ENCODE measurements at places on chromosomes 16 and 17.

GRCh38 chr17:1957037-1957436 lies 68.1 kb downstream of the RTN4RL1 start:
- DNase-seq = no peak

DNA sequence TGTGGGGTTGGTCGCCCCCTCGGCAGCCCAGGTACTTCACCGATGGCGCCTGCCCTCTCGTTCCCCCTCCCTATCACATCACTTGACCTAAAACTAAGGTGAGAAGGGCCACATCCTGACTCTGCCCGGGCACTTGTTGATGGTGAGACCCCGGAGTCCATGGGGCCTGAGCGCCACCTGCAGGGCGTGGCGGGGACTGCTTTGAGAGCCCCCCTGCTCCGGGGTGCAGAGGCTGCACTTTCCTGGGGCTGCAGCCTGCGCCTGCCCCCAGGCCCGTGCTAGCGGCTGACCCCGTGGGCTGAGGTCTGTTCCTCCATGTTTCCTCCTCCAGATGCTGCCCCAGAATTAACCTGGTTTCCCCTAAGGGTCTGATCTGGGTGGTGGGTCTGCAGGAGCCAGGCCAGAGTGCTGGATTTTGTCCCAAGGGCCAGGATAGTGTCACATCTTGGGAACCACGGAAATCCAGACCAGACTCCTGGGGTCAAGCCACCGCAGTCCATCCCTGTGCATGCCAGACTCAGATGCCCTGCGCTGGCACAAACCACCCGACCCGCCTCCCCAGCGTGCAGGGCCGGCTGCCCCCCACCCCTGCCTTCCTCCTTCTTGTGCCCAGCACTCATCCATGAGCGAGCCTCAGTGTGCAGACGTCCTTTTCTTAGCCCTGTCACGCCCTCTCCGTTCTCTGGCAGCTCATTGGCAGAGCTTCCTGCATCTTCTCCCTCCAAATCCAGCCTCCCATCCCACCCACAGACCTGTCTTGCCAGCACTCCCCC lies 2.7 kb downstream of the NDUFAF8 start:
- peak; percentile 84 for DNase-seq

DNA sequence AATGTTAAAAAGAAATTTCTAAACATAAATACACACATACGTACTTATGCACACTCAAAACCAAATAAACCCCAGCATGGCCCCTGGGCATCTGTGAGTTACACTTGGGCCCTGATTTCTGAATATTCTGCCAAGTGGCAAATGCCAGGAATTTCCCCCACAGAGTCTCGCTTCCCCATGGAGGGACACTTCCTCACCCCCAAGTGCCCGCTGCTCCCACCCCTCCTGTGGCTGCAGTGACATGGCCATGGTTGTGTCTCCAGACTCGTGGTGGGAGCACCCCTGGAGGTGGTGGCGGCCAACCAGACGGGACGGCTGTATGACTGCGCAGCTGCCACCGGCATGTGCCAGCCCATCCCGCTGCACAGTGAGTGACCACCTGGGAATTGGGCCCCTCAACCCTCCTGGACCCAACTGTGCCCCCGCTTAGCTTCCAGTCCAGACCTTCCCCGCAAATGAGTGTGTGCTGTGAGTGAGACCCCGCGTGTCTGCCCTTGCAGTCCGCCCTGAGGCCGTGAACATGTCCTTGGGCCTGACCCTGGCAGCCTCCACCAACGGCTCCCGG lies 4.0 kb downstream of the ITGAD start:
- DNase-seq = no peak

DNA sequence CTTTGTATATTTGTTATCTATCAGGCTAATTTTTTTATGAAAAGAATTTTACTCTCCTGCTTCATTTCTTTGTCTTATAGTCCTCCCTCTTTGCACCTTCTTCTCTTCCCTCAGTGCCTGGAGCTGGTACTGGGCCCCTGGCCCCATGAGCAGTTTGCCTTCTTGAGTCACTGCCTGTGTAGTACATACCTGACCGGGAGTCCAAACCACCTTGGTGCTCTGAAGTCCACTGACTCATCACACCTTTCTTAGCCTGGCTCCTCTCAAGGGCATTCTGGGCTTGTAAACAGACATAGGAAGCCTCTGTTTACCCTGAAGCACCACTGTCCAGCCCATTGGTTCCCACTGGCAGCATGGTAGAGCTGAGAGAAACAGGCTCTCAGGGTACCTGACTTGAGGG lies 11.0 kb upstream of the TACO1 start:
- no peak for DNase-seq

DNA sequence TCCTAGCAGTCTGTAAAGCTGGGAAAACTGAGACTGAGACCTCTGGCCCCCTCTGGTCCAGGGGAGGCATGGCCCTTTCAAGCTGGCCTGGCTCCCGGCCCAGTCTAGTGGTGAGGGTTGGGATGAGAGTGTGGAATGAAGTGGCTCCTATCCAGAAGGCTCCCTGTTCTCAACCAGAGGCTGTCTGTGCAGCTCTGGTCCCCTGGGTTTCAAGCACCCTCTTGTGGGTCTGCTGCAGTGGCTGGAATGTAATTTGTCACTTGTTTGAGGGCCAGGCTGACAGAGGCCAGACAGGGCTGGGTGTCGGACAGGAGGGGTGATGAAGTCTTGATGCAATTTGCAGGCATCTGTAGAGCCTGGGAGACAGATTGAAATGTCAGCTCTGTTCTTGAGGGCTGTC lies 22.1 kb upstream of the PHF12 start:
- no peak for DNase-seq

- DNase-seq = peak; percentile 60
These were observed at the start of gene TOM1L1 for GRCh38 chr17:54900457-54901229. Gene TOM1L1 (plus strand): TSS chr17:54900852. CDS start chr17:54900866, 14 bp downstream.

DNA sequence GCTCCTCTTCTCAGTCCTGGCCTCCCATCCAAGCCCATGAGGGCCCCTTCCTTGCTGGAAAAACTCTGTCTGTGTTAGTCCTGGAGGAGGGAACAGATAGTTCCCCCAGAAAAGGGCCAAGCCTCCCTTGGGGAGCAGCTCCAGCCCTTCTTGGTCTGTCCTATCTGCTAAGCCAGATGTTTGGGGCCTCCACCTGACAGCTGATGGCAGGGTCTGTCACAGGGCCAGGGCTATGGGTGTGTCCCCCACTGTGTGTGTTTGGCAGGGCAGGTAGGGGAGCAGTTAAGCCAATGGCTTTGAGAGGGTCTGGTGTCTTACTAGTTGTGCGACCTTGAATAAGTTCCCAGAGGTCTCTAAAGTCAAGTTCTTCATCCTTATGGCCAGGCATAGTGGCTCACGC lies 13.6 kb upstream of the SLC4A1 start:
- DNase-seq = no peak

- DNase-seq = no peak
These were observed 7.4 kb downstream of the SCARF1 start for GRCh38 chr17:1638171-1638590.

GRCh38 chr17:40457964-40458791 lies 14.9 kb downstream of the IGFBP4 start:
- no peak for DNase-seq

GRCh38 chr16:88878967-88879787 lies 12.7 kb upstream of the PABPN1L start:
- no peak for DNase-seq

GRCh38 chr16:81665588-81665987 lies 113.5 kb upstream of the PLCG2 start:
- no peak for DNase-seq

DNA sequence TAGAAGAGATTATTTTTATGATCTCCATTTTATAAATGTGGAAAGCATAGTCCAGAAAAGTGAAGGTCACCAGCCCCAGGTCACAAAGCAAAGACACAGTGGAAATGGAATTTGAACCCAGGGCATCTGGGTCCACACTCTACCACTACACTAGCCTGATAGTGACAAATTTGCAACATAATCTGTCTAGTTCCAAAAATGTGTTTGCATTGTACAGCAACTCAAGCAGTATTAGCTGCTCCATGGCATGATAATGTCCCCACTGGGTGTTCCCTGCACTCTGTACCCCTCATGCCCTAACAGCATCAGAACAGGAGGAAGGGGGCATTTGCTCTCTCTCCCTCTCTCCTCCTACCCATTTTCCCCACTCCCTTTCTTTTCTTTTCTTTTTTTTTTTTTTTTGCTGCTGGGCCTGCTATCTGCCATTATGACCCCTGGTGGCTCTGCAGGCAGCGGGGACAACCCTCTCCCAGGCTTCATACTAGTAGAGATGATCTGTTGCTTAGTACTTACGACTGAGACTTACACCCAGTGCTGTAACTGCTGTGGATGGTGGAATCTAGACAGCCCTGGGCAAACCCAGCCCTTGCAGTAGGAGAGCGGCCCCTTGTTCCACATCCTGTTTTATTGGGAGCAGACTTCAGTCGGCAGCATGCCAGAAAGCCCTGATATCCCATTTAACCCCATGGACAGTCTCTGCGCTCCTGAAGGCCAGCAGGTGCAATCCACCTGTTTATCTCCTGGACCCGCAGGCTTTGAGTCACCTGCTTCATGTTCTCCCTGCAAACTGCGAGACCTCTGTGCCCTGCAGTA lies 306.3 kb downstream of the SOX9 start:
- no peak for DNase-seq

- no peak for DNase-seq
These were observed 5.4 kb downstream of the NPLOC4 start for GRCh38 chr17:81631482-81631881.

GRCh38 chr17:36949461-36949927 lies 740 bp downstream of the AATF start:
- DNase-seq = no peak

DNA sequence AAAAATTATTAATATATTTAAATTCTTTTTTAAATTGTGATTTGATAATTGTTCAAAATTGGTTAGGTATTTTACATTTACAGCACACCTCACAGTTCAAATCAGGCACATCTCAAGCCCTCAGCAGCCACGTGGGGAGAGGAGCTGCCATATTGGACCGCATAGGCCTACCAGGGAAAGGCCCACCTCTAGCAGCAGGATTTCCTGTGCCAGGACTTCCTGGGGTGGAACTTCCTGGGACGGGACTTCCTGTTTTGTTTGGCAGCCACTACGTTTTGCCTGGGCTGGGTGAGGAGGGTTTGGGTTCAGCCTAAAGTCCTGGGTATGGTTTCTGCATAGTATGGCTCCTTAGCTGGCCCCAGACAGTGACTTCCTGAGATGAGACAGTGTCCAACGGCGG lies 298.5 kb upstream of the FOXF1 start:
- DNase-seq = no peak

GRCh38 chr16:65384441-65384840 lies 262.6 kb upstream of the CDH11 start:
- no peak for DNase-seq

GRCh38 chr16:35797811-35798210 lies 2338.4 kb downstream of the TP53TG3F start:
- DNase-seq = no peak

GRCh38 chr17:13735444-13735843 lies 133.7 kb upstream of the HS3ST3A1 start:
- no peak for DNase-seq

GRCh38 chr17:65017207-65017774 lies 39.2 kb downstream of the GNA13 start:
- no peak for DNase-seq

GRCh38 chr16:85554889-85555718 lies 58.0 kb upstream of the GSE1 start:
- DNase-seq = peak; percentile 82

DNA sequence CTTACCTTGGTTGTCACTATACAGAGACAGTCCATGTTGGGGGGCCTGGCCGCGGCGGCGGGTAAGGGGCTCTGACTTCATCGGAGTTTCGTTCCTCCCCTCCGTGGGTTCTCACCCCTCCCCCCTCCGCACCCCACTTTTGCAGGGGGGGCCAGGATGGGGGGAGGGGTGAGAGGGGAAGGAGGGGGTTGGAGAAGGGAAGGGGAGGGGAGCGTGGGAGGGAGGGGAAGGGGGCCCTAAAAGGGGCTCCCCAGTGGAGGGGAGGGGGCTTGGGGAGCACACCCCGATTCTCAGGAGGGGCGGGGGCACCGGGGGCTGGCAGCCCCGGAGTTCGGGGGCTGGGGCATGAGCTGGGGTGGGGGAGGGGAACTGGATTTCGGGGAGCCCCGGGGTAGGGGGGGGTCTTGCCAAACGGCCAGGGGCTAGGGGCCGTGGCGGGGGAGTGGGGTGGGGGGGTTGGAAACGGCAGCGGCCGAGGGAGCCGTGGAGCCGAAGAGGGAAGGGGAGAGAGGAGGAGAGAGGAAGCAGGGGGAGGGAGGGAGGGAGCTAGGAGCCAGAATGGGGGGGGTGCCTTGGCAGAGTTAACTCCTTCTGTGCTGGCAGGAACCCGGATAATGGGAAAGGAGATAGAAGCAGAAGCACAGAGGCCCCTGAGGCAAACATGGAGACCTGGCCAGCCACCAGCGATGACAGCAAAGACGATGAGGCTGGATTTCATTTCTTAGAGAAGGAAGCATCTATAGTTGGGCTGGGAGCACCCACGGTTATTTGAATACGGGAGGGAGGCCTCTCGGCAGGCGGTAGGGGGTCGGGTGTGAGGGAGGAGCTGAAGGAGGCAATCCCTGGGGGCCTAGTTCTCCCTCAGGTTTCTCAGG lies 2.3 kb downstream of the DLG4 start:
- peak; percentile 70 for DNase-seq

- DNase-seq = no peak
These were observed 12.2 kb downstream of the C16orf95 start for GRCh38 chr16:87304951-87305350.

- DNase-seq = peak; percentile 37
These were observed 86.7 kb downstream of the TIMM22 start for GRCh38 chr17:1083451-1084187.

DNA sequence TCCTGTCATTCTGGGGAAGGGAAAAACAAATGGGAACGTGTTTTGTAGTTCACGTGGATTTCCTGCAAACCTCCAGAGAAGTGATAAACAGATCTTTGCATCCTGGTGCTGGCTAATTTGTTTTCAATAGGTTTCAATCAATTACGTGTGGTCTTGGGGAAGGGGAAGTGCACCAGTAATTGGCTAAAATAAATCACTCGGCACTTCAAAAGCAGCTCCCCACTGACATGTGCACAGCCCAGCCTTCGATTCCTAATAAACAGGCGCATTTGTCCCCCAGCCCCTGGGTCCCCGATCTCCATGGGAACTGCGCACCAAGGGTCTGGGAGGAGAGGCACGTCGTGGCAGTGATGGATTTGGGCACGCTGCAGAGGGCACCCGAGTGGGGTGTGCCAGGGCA lies 112.9 kb upstream of the GSE1 start:
- no peak for DNase-seq

DNA sequence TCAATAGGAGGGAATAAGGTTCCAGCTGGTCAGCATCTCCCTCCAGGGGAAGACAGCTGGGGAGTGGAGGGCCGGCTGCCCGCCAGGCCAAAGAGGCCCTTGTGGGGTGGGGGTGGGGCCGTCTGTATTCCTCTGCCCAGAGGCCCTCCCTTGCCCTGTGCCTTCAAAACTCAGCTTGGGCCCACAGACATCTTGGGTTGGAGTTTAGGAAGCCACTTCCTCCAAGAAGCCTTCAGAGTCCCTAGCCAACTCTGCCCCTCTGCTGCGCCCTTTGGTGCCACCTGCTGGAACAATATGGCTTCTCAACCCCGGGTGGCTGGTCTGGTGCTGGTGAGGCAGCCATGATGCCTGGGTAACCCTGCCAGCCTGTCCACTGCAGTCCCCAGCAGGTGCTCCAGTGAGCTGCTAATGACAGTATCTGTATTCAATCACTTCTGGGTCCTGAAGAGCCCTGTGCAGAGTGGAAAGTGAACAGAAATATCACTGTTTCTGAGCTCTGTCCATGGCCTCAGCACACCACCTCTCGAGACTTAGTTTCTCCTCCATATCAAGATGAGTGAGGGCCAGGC lies 16.7 kb downstream of the HSD11B2 start:
- no peak for DNase-seq

GRCh38 chr17:7646457-7646856 lies 4.3 kb upstream of the ATP1B2 start:
- DNase-seq = no peak

Data from psoas muscle (tissue), 8 donors.